ENCODE measurements at places on chromosomes 5 and 9.
A peak's percentile ranks its signal among the peaks of the same experiment; 100 is the strongest.

- DNase-seq = no peak
Observed at GRCh38 chr9:30925635-30926034, 1458.8 kb upstream of the ACO1 start.

DNA sequence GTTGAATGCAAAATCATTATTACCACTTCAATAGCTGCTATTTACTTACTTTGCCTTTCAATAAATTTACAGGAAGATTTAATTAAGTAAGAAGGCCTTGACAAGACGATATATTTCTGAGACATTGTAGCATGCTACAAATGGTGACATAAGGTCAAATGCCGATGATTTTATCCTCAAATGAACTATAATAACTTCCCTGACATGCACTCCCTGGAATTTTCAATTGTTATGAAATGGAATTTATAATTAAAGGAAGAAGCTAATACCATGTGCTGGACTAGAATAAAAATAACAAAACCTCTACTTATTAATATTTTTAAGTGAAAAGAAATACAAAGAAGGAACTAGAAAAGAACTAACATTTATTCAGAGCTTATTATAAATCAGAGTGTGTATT, 30.2 kb upstream of the ITGA1 start:
- DNase-seq = no peak

DNA sequence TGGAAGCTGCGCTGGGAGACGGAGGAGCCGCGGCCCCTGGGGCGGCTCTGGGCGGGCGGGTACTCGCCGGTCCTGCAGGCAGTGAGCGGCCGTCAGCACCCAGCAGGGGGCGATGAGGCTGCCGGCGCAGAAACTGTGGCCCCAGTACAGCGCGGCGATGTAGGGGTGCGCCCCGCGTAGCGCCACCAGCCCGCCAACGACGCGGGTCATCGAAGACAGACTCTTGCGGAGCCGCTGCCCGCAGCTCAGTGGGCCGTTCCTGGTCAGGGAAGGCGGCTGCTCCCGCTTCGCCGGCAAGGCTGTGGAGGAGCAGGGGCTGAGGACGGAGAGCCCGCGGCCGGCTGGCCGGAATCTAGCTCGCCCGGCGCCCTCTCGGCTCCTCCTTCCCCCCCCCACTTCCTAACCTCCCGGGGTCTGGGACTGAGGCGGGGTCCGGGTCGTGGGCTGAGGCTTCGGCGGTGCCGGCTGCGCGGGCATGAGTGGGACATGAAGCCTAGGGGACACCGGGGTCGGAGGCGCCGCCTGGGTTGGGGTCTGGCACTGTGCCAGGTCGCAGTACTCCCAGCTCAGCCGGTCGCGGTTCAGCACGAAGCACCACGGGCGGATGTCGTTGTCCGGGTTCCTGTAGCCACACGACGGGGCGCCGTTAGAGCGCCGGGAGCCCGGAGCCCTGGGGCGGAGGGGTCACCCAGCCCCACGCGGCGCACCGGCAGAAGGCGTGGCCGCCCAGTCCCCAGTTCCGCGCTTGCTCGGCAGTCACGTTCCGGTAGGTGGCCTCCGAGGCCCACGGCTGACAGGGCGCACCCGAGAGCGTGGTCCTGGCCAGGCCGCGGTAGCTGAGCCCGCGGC, 3.6 kb upstream of the PFN3 start:
- DNase-seq = peak; percentile 75

- DNase-seq = no peak
Observed at GRCh38 chr5:102324714-102325113, 28.6 kb upstream of the SLCO4C1 start.

- DNase-seq = no peak
Observed at GRCh38 chr5:76274571-76274970, 128.5 kb upstream of the IQGAP2 start.

DNA sequence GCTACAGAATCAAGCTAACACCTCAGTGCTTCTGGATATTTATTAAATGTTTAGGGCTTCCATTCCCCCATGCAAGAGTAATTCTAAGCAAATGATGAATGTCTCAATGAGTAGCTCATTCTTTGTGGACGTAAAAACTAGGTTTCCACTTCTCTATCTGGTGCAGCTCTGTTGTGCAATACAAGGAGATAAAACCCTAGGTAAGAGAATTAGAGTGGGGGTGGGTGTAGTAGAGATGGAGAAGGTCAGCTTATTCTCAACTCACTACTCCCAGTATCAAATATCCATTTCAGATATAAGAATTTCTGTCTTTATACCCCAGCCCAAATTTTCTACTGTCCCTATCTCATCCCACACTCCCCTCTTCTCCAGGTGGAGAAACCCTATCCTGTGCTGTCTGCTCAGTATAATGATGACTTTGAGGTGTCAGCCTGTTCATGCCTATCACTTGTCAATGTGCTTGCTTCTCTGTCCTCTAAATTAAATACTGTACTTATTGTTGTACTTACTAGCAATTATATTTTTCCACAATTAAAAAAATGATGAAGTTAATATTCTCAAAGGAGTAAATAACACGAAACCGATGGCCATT, 4.3 kb upstream of the FYB1 start:
- no peak for DNase-seq

DNA sequence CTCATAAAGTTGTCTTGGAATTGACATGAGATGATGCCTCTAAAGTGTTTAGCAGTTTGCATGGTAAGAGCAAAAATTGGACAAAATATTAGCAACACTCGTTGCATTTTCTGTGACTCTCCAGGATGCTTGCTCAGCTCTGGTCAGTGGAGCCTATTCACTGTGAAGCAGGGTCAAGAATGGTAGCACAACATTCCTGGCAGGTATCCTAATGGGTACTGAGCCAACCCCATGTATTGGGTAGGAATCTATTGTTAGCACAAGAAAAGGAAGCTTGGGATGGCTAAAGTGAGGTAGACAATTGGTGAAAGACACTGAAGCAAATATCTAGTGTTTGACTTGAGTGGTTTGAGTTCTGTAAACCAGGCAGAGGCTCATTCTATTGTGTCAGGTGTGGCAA, 10.4 kb upstream of the ACTBL2 start:
- no peak for DNase-seq
